Brain pericyte (primary cell): ENCODE measurements at places on chromosomes 13 and 19.
A peak's percentile ranks its signal among the peaks of the same experiment; 100 is the strongest.

- peak; percentile 37 for DNase-seq
Measured at GRCh38 chr13:52195401-52195837, 36.0 kb upstream of the NEK3 start.

- DNase-seq, result no peak
Measured at GRCh38 chr19:46387713-46388130, 25.6 kb downstream of the CCDC8 start.

DNA sequence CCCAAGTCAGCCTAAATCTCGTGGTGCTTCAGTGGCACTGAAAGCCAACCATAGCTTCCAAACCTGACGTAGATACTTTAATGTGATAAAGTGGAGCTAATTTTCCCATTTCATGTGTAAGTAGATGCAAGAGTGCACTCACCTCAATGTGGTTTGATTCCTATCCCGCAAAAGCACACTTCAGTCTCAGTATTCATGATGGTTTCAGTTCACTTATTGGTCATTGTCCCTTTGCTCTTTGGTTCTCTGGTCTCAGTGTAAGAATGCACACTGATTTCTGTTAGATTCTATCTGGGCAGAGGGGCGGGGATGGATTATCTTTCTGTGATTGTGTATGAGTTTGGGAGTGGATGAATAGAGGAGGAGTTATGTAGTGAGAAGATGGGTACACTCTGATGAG, 340.6 kb downstream of the KCNRG start:
- DNase-seq, result no peak

DNA sequence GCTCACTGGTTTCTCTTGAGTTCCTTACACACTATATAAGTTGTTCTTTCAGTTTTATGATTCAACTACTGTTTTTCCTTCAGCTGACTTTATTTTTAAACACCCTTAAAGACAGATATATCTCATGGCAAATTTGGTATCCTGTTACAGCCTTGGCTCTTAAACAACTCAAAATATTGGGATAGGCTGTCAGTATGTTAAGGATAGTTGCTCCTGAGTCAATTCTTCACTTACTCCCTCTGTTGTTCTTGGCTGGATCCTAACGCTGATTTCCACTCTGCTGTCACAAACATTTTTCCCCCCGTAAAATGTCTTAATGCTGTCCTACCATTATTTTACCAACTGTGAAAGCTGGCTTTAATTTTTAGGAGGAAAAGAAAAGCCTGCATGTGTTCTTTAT, 1.2 kb downstream of the KCNRG start:
- peak; percentile 38 for DNase-seq

GRCh38 chr19:29083863-29084262, 129.1 kb downstream of the UQCRFS1 start:
- DNase-seq, result no peak

- DNase-seq, result no peak
Measured at GRCh38 chr13:39765801-39766463, 110.5 kb downstream of the COG6 start.

GRCh38 chr13:110212529-110212928, 94.4 kb downstream of the COL4A1 start:
- DNase-seq, result no peak

GRCh38 chr13:98488736-98489135, 88.2 kb downstream of the STK24 start:
- no peak for DNase-seq

DNA sequence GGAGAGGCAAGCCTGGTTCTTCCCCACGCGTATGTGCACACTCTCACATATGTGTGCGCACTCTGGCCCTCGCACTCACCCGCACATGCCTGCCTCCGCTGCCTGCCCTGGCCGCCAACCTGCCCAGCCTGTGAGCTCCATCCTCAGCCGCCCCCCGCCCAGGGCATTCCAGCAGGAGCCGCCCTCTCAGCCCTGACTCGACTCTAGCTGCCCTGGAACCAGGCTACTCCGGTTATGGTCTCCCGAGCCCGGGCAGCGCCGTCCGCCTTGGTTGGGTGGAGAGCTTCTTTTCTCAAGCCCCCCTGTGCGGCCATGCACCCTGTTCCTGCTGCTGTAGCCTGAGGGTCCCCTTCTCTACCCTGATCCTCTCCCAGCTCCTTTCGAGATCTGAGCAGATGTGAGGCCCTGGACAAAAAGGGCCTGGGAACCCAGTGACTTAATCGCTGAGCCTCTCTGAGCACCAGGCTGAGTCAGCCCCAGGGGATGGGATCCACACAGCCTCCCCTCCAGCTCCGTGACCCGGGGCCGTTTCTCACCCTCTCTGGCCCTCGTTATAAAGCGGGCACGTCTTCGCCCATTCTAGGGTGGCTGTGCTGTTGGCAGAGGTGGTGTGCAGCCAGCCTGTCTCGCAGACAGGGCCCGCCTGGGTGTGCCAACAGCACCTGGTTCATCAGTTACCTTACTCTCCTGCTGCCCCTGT, 191.5 kb downstream of the TEX29 start:
- no peak for DNase-seq

DNA sequence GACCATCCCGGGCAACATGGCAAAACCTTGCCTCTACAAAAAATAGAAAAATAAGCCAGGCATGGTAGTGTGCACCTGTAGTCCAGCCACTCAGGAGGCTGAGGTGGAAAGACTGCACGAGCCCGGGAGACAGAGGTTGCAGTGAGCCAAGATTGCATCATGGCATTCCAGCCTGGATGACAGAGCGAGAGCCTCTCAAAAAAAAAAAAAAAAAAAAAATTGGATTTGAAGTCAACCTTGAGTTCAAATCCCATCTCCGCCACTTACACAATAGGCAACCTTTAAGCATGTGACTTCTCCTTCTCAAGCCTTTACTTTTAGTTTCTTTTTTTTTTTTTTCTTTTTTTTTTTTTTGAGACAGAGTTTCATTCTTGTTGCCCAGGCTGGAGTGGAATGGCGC, 12.0 kb downstream of the KASH5 start:
- no peak for DNase-seq

DNA sequence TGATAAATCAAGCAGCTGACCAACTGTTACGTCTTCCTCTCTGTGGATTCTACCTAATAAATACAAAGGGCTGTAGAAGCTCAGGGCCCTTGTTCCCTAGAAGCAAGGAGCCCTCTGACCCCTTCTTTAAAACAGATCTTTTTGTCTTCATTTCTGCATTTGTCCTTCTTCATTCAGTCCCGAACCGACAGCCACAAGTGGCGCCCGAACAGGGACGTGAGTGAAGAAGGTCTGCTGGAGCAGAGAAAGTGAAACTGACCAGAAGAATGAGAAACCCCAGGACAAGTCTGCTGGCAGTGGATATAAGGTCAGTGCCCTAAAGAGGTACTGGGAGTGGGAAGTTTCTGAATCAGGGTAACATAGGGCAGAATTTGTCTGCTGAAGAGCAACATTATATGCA, 13.1 kb downstream of the ZNF773 start:
- DNase-seq, result no peak

GRCh38 chr19:44557933-44558332, 28.5 kb upstream of the CEACAM20 start:
- DNase-seq, result no peak

- DNase-seq, result no peak
Measured at GRCh38 chr13:111482806-111483620, 162.6 kb downstream of the TEX29 start.

DNA sequence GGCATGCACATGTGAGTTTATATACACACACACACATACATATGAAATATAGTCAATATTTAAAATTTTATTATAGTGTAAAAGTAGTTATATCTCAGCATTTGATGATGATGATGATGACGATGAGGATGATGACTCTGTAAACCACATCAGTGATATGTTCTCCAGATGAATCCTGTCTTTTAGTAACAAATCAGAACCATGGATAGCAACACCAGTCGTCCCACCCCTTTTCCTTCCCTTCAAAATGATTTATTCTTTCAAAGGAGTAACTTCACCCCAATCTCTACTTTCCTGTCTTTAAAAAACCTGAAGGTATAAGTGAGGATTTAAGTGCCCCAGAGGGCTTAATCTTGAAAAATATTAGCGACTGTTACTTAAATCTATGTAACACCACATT, 74.1 kb downstream of the DCLK1 start:
- no peak for DNase-seq

DNA sequence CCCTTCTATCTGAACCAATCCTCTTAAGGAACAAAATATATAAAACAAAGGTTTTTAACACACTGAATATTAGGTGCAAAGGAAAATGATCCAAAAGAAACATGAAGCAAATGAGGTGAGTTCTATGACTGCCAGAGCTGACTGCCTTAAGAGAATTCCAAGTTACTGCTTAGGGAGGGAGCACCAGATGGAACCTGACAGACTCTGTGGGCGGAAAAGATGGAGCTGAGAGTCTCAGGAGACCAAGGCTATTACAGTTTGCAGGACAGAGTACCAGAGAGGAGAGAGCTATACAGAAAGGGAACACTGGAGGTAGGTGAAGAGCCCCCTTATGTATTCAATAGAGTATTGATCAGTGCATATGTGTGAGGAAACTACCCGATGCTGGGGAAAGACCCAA, 87.2 kb downstream of the B3GLCT start:
- no peak for DNase-seq

DNA sequence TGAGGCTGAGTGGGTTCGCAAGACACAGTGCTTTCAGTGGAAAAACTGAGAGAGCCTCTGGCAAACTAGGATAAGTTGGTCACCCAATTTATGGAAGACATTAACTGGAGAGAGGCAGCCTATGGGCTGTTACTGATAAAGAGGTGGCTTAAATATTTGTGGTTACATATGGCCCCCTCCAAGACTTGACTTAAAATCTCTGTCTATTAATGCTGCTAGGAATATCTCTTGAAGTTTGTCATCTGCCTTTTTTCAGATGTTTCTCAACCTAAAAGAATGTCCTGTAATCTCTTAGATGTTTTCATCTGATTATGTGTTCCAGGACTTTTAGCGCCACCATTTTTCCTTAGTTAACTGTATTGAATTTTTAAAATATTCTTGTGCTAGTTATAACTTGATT, 54.6 kb downstream of the NAA16 start:
- DNase-seq, result no peak

- DNase-seq, result no peak
Measured at GRCh38 chr19:41546386-41546789, 29.6 kb upstream of the CEACAM21 start.

DNA sequence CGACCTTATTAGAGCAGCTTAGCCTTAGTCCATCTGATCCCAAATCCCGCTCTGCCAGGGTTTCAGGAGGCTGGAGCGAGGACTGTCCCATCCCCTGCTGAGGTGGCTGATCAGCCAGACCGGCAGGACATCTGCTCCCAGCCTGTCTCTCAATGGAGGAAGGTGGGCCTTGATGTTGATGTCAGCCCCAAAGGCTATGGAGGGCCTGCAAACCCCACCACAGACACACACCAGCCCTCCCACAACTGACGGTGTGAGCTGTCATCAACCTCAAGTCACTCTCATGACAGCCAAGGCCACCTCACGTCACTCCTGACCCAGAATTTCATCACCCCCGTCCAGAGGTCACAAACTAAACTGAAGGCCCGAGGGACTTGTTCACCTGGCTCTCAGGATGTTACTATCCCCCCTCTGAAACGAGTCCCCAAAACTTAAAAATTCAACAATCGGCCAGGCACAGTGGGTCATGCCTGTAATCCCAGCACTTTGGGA, 25.5 kb downstream of the RHPN2 start:
- DNase-seq, result no peak

DNA sequence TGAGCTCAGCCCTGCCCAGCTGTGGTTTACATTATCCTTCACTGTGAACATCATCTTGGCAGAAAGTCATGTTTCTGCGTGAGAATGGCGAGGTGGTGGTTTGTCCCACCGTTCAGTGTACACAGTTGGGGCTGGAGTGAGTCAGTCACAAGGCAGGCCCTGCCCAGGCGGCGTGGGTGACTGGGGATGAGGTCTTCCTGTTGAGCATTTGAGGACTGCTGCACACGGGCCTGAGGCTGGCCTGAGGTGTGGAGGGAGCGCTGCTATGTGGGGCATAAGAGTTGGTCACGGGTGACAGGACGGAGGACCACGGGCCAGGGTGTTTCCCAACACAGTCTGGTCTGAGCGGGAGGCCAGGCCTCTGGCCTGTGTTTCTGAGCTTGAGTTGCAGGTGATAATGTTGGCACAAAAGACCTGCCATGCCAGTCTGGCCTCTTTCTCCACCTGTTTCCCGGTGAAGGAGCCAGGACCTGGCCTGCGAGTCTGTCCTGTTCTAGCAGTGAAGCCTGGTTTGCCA, 13.4 kb upstream of the C19orf33 start:
- peak; percentile 55 for DNase-seq

GRCh38 chr13:49667773-49668172, 23.5 kb downstream of the EBPL start:
- DNase-seq, result no peak

GRCh38 chr19:47390533-47391488, 28.5 kb downstream of the MEIS3 start:
- DNase-seq, result no peak

DNA sequence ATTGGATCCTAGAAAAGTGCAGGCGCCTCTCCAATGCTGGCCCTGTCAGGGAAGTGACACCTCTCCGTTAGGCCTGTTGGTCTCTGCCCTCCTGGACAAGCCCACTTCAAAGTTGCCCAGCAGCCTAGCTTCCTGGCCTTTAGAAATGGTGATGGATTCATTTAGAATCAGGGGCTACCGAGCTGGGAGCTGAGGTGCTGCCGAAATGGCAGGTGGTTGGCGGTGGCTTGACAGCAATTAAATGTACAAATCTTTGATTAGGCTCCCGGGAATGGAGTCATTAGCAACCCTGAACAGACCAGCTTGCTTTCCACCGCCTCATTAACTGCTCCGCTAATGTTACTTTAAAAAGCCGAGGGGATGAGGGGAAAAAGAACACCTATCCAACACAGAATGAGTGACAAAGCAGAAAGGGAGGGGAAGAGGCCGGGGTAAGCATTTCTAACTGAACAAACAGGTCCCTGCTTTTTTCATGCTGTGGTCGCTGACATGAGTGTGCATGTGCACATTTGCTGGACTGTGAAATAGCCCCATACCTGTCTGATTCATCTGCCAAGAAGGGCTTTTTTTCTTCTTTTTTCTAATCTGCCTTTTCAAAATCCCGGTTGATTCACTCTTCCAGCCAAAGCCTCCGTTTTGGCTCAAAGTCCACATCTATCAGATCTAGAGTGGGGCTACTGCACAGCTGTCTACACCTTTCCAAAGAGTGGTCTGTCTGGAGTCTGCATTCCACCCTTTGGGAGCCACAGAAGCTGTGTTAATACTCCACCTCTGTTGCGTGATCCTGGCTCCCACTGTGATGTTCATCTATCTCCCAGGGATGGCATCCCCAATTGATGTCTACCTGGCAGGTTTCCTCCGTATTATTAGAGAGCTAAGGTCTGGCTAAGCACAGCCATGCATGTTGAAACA, 431.9 kb downstream of the COG6 start:
- DNase-seq, result no peak

DNA sequence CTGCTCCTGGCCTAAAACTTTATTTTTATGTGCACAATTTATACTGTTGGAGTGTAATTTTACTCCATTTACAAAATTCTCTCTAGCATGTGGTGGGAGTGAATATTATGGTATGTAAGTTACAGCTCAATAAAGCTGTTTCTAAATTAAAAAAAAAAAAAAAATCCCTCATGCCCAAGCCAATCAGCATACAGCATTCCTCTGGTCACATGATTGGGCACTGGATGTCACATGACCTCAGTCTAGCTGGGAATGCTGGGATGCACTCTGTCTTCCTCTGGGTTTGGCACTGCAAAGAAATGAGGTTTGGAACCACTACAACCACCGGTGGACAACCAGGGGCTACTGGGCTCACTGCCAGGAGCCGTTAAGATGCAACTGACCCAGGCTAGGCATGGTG, 67.6 kb downstream of the ZNF557 start:
- no peak for DNase-seq

GRCh38 chr13:106899442-106899841, 331.5 kb upstream of the ARGLU1 start:
- DNase-seq, result no peak

GRCh38 chr19:14167576-14168138, 31.3 kb upstream of the ASF1B start:
- no peak for DNase-seq
